IgD-negative memory B cell (primary cell): ENCODE measurements at places on chromosomes 6 and 20. TPM values are rescaled to one million over a fixed set of nuclear protein-coding genes. Genes with fewer than 3 reads are reported as not detected.

Gene CGA
- not detected for polyA plus RNA-seq

Gene HMGCLL1
- polyA plus RNA-seq, result not detected

Gene RCAN2
- polyA plus RNA-seq, result not detected

Gene SLC22A2
- not detected for polyA plus RNA-seq

Gene SLPI
- polyA plus RNA-seq, result not detected

Gene ZNF831
- 1.2 TPM for polyA plus RNA-seq

Gene SLC4A11
- polyA plus RNA-seq, result not detected

Gene ANGPT4
- not detected for polyA plus RNA-seq

Gene C20orf204
- not detected for polyA plus RNA-seq

Gene HSF2
- polyA plus RNA-seq, result 8.1 TPM

Gene PRSS16
- 3.2 TPM for polyA plus RNA-seq

Gene GLP1R
- not detected for polyA plus RNA-seq

Gene PACSIN1
- polyA plus RNA-seq, result not detected

Gene SYNDIG1
- polyA plus RNA-seq, result not detected

Gene HMGN4
- 120 TPM for polyA plus RNA-seq

Gene RSPH9
- polyA plus RNA-seq, result 1.2 TPM

Gene ANKRD66
- polyA plus RNA-seq, result not detected

Gene THEMIS
- 2.3 TPM for polyA plus RNA-seq

Gene IPCEF1
- 2.1 TPM for polyA plus RNA-seq

Gene TRIM10
- polyA plus RNA-seq, result not detected

Gene IL20RA
- polyA plus RNA-seq, result not detected

Gene KCNQ5
- 6.9 TPM for polyA plus RNA-seq

Gene KHDC1L
- not detected for polyA plus RNA-seq

Gene RIOK1
- 17.7 TPM for polyA plus RNA-seq

Gene HLA-DQA1
- 377 TPM for polyA plus RNA-seq

Gene PLA2G7
- not detected for polyA plus RNA-seq

Gene C20orf141
- not detected for polyA plus RNA-seq

Gene SSTR4
- not detected for polyA plus RNA-seq
